ENCODE measurements at places on chromosomes 6 and 20.
A peak's percentile ranks its signal among the peaks of the same experiment; 100 is the strongest.

GRCh38 chr6:21636876-21637275 is 43.3 kb downstream of the SOX4 start:
- no peak for DNase-seq

DNA sequence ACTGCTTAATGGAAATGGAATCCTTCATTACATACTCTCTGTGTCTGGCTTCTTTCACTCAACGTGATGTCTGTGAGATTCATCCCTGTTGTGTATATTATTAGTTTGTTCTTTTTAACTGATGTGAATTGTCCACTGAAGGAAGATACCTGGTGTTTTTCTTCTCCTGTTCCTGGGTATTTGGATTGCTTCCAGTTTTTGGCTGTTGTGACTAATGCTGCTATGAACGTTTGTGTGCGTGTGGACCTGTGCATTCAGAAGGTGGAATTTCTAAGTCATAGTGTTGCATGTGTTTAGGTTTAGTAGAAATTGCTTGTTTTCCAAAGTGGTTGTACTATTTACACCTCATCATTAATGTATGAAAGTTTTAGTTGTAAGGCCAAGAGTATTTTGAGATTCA is 3.8 kb downstream of the TULP4 start:
- no peak for DNase-seq

- DNase-seq, result no peak
Observed at GRCh38 chr6:111307275-111307858, 175.7 kb downstream of the REV3L start.

DNA sequence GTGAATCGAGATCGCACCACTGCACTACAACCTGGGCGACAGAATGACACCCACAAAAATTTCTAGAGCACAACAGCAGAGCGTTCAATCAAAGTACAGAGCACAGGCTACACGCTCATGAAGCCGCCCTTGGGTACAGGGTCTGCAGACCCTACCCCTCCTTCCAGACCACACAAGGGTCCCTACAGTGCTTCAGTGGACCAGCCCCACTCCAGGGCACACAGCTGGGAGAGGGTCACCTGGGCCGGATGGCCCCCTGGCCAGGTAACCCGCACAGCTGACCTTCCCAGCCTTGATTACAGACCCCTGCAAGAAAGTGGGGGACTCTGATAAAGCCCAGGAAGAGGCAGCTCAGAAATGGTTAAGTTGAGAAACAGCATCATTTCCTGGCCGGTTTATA is 63.6 kb downstream of the RIPOR3 start:
- DNase-seq, result no peak

DNA sequence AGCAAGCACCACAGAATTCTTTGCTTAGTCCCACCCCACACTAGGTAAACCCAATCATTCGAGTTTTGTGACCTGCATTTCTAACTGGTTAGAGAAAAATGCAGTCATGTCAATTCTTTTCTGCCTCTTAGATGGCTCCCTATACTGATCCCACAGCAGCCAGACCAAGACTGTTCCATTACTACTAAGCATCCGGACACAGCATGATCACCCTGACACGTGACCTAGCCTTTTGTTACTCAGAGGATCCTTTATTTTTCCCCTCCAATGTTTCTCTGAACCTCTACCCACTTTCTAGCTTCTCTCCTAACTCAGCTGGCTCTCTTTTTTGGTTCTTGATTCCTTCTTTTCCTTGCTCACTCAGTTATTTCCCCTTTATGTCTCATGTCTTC is 87.9 kb downstream of the PDE10A start:
- DNase-seq, result no peak

DNA sequence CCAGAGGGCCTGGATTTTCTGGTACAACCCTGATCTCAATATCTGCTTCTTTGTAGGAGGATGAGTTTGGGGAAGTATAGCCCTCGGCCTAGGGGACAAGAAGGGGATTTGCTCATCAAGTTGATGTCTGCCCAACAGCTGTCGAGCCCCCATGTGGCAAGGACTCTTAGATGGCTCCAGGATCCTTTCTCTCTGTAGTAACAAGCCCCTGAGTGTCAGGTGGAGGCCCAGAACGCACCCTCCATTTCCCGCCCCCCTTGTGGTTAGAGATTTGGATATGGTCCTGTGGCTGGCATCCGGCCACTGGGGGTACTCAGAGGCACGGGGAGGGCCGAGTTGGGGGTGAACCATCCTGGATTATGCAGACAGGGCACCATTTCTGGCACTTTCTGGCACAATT is 50.1 kb downstream of the CTCFL start:
- no peak for DNase-seq

GRCh38 chr6:31453259-31453658 is 44.7 kb upstream of the MICB start:
- DNase-seq, result peak; percentile 80

GRCh38 chr20:41121399-41121798 is 15.9 kb upstream of the PLCG1 start:
- no peak for DNase-seq

GRCh38 chr6:81937296-81937937 is 184.9 kb upstream of the TENT5A start:
- DNase-seq, result no peak

GRCh38 chr6:64006246-64006645 is 370.6 kb downstream of the PHF3 start:
- DNase-seq, result no peak

GRCh38 chr20:63443606-63444395 is 28.7 kb downstream of the KCNQ2 start:
- DNase-seq, result no peak

- DNase-seq, result peak; percentile 86
Observed at GRCh38 chr6:134295953-134296553, 21.9 kb downstream of the SGK1 start.

- DNase-seq, result no peak
Observed at GRCh38 chr6:11224252-11224965, 8.1 kb downstream of the NEDD9 start.

DNA sequence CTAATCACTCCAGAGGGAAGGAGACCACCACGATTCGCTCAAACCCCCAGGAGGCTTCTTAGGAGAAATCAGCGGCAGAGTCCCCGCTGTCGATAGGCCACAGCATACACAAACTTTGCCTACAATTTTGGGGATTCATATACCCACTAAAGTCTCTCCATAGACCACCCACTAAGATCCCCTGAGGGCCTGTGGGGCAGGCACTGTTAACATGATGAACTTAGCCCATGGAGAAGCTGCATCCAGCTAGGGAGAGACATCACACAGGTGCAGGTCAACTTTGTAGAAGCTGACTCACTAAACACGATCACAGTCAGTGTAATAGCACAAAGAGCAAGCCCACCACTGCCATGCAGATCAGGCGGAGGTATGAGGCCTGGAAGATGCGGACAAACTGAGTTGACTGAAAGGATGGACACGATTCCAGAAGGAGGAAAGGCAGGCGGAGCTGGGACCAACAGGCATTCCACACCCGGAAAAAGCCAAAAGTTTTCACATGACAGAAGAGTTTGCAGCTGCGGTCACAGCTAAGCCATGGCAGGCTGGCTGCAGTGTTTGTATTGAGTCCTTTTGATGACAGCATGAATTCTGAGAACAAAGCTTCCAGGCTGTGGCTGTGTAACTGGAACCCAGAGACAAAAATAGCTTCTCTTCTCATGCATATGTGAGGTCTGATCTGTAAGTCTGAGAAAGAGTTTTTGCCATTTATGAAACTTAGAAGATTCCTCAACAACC is 75.7 kb upstream of the QKI start:
- peak; percentile 14 for DNase-seq

- DNase-seq, result no peak
Observed at GRCh38 chr20:44790638-44791393, 19.5 kb downstream of the RIMS4 start.

GRCh38 chr20:49620364-49621240 is 52.7 kb upstream of the PTGIS start:
- DNase-seq, result peak; percentile 42

- peak; percentile 64 for DNase-seq
Observed at GRCh38 chr20:57473246-57474048, 51.5 kb downstream of the CTCFL start.

GRCh38 chr6:37514321-37514771 is 14.7 kb upstream of the CCDC167 start:
- no peak for DNase-seq

- DNase-seq, result peak; percentile 32
Observed at GRCh38 chr20:47691625-47692024, 93.7 kb downstream of the SULF2 start.

DNA sequence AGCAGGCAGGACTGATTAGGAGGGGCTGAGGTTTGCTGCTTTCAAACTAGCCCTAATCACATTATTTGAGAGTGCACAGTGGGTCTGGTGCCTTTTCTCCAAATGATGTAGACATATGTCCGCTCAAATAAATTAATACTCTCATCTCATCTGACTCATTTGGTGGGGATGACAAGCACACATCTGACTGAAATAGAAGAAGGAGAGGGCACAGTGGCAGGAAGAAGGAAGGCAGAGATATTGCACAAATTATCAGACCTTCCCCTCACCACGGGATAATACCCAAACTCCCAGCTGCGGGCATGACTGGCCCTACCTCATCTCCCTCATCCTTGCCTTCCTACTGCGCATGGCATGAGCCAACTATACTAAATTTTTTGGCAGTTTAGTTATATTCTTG is 33.9 kb upstream of the TNFRSF21 start:
- peak; percentile 72 for DNase-seq

DNA sequence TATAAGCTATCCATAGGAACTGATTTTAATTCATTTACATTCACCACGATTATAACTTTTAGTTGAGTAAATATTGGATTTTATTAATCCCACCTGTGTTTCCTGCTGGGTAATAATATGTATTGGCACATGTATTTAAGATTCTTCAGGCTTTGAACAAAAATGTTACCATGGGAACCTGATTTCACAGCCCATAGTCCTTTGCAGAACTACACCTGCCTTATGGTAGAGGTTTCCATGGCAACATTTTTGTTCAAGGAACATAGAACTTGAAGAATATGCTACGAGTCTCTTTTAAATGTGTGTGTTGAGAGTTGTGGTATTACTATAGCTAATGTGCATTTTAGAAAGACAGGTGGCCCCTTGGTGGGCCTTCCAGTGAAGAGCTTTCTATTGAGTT is 317.4 kb downstream of the SAMD5 start:
- DNase-seq, result no peak

DNA sequence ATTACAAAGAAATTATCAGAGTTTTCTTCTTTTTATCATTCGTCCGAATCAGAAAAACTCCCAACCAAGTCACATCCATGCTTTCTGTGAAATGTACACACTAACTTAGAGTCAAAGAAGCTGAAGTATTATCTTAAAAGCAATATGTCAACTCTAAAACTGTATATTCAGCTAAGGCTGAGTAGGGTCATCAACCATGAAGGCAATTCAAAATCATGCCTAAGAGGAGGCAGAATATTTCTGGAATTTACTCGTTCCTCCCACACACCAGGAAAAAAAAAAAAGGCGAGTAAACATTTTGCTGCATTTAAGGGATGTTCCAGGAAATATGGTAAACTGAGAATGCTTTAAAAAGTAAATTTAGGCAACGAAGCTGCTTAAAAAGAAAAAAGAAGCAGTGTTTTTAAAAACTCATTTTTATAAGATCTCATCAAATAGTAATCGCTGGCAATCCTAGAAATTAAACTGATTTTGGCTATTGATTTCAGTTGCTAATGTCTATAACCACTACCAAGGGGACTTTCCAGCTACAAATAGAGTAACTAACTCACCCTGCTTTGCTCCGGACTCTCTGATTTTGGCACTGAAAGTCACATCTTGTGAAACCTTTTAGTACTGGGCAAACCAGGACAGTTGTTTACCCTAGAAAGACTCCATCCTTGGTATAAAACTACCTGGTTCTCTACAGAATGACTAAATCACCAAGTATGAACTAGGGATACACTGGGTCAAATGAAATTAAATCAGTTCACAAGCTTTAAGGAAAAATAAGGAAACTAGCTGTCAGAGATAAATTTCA is 82.8 kb downstream of the MBOAT1 start:
- no peak for DNase-seq

DNA sequence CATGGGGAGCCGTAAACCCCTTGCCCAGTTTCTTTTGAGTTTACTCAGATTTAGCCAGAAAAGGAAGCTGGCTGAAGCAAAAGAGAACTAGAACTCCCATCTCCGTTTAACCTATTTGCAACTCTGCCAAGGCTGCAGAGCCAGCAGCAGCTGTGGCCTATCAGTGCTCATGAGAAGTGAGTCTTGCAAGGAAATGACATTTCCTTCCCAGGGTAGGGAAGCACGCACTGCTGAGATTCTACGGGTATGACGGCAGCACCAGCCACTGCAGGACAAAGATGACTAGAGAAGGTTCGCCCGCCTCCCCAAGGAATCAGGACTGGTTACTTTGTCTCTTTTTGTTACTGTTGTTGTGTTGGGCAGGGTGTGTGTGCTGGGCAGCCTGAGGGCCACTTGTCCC is 47.6 kb downstream of the PPP1R3G start:
- DNase-seq, result peak; percentile 90

DNA sequence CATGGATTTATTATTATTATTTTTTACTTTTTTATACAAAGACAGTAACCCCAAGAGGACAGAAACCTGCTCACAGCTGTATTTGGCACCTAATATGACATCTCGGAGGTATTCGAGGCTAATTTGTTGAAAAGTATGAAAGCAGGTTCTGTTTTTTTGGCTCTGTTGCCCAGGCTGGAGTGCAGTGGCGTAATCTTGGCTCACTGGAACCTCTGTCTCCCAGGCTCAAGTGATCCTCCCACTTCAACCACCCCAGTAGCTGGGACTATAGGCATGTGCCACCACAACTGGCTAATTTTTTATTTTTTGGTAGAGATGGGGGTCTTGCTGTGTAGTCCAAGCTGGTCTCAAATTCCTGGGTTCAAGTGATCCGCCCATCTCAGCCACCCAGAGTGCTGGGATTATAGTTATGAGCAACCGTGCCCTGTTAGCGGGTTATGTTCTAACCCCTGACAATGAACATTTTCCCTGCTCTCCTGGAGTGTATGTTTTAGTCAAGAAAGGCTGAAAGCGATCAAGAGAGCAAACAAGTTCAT is 53.7 kb upstream of the ZNF217 start:
- DNase-seq, result no peak

GRCh38 chr6:32952817-32953739 is at the start of gene HLA-DMA:
Gene HLA-DMA (minus strand): TSS chr6:32953097. CDS start chr6:32953036, 61 bp downstream.
- DNase-seq, result peak; percentile 98

DNA sequence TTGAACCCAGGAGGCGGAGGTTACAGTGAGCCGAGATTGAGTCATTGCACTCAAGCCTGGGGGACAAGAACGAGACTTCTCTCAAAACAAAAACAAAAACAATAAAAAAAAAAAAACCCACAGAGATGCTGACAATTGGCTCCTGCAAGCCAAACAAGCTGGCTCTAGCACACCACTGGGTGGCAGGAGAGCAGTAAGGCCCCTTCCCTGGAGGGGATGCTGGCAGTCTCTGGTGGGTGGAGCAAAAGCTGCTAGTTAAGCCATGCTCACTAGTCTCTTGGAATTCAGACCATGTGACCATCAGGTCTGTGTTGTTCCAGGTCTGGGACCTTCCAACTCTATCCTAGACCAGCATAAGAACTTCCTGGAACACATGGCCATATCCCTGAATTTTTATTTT is 18.9 kb upstream of the DSN1 start:
- DNase-seq, result peak; percentile 13

- DNase-seq, result peak; percentile 65
Observed at GRCh38 chr6:328136-328670, 35.9 kb downstream of the DUSP22 start.

- DNase-seq, result no peak
Observed at GRCh38 chr6:54601600-54602300, 244.8 kb upstream of the FAM83B start.

All from suppressor macrophage (primary cell).